ENCODE measurements at places on chromosomes 12 and 14. TPM values are rescaled to one million over a fixed set of nuclear protein-coding genes. Genes with fewer than 3 reads are reported as not detected.

DNA sequence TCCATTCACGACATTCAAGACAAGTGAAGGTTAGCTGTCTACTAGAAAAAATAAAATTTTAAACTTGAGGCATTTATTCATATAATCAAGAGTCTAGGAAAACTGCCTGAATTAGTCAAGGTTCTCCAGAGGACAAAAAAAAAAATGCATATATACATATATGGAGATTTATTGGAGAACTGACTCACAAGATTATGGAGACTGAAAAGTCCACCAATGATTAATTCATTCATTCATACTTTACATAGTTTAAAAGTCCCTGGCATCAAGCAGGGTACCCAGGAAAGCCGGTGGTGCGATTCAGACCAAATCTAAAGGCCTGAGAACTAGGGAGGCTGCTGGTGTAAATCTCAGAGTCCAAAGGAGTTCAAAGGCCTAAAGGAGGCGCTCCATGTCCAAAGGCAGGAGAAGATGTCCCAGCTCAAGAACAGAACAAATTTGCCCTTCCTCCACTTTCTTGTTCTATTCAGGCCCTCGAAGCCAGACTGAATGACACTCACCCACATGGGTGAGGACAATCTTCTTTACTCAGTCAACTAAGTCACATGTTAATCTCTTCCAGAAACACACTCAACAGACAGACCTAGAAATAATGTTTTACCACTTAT lies 64.3 kb downstream of the ANKS1B start:
- DNase-seq: no peak

GRCh38 chr12:94650143-94651056 lies at the start of gene TMCC3:
TMCC3 (minus strand) TSS chr12:94650557; CDS start chr12:94650430, 127 bp downstream.
- DNase-seq: no peak

GRCh38 chr12:126051611-126052107 lies 986.4 kb downstream of the AACS start:
- no peak for DNase-seq

DNA sequence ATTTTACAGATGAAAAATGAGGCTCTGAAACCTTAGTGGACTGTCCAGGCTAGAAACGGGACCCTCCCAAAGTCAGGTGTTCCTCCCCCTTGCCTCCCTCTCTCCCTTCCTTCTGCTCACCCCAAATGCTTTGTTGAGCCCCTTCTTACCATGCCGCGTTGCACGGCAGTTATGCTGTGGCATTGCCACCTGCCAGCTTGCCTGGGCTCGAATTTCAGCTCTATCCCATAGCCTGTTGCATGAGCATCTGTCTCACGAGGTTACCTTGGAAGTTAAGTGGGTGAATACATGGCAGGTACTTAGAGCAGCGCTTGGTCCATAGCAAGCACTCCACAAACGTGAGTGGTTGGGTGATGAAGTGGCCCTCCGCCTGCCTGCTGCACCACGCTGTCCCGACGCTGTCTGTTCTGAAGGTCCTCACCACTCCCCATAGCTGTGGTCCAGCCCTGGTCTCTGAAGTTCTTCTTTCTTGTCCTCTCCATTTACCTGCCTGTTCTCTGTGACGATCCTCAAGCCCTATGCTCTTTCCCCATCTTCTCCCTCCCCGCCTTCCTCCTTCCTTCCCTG lies 269.9 kb downstream of the CACNA1C start:
- DNase-seq: no peak

DNA sequence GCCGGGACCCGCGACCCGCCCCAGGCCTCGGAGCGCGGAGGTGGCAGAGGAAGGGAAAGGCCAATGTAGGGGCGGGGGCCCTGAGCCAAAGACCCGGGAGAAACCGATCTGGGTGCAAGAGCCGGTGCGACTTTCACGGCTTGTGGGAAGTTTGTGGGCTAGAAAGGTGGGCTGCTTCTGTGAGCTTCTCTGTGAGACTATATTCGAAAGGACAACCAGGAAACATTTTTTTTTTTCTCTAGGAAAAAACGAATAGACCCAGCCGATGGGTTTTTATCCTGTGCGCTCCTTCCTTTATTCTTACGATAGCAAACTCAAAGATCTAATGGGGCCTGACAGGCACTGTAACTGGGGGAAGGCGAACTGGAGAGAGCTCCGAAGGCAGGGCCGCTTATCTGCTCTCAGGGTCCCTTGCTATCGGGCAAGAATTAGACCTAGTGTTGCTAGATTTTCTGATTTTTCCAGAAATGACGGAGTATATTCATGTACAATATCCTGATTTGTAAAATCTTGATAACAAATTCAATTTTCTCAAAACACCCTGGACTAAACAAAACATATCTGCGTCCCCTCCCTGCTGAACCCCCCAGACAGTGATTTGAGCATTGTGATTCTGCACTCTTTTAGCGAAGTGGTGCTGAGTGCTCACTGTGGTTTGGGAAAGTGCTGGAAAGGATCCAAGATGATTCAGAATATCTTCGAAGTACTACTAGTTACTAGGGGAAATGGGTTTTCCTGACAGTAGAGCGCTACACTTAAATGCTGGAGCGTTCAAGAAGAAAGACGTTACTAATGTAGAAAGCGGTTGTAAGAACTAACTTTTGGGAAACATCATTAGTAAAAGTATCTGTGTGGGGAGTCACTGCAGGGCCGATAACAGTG lies 563 bp upstream of the STXBP6 start:
- no peak for DNase-seq

GRCh38 chr12:95202691-95203486 lies 14.4 kb downstream of the FGD6 start:
- no peak for DNase-seq

DNA sequence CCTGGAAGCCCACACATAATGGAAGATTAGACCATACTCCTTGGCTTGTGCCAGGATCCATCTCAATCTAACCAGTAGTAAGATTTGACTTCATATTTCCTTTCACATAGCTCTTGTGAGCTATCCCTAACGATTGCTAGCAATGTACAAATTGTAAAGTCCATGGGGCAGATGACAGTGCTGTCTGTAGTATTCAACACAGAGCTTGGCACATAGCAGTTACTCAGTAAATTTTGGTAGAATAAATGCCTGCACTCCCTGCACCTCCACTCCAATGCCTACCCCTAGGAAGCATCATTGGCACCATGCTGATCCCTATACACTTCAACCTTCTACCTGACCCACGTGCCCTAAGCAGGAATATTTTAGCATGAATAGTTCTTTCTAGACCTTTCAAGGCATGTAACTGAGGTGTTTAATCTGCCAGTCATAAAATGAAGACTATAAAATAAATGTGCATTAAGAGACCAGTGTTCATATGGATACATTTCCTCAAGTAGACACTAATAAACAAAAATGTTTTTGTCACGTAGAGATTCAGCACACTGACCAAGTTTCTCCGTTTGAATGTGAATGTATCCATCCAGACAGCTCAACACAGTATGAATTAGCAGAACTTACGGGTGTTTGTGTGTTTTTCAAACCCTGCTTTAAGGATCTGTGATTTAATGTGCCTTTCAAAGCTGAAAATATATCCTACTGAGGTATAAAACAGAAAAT lies 98.8 kb downstream of the BMP4 start:
- DNase-seq: no peak

Gene KRT81
- not detected for total RNA-seq

GRCh38 chr12:96068111-96068510 lies 32.7 kb upstream of the LTA4H start:
- no peak for DNase-seq

Gene SYNDIG1L
- total RNA-seq: not detected

Gene SCNN1A
- total RNA-seq: 0.24 TPM

DNA sequence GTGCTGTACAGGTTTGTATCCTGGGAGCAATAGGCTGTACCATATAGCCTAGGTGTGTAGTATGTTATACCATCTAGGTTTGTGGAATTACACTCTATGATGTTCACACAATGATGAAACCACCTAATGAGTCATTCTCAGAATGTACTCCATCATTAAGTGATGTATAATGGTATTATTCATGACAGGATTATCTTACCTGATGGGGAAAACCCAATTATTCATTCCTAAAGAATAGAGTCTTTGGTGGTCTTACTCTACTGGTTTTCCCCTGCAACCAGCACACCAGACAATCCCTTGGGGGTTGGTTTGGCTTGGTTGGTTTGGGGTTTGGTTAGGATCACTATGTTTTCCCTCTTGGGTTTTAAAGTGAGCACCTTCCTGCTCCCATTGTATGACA lies 12.6 kb upstream of the OR10P1 start:
- no peak for DNase-seq

GRCh38 chr12:116319233-116319897 lies 41.9 kb upstream of the MED13L start:
- DNase-seq: no peak

Gene P2RX7
- 4.2 TPM for total RNA-seq

Gene SCN8A
- total RNA-seq: 7.1 TPM

Gene TECPR2
- total RNA-seq: 16.6 TPM

Gene TPH2
- total RNA-seq: not detected

DNA sequence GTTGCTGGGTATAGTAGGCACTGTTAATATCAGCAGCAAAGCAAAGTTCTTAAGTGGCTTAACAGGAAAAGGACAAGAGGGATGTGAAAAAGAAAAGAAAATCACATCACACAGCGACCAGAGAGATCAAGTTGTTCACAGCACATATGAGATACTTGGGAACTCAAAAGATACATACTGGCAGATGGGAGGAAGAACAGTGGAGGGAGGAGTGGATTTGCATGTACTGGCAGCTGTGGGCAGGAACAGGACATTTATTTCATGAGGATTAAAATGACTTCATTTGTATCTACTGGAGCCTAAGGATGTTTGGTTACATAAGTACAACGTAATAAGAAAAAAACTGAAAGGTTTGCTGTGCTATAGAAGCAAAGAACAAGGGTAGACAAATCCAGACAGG lies 136.5 kb upstream of the IFNG-AS1 start:
- no peak for DNase-seq

Gene PLXNC1
- 0.99 TPM for total RNA-seq

DNA sequence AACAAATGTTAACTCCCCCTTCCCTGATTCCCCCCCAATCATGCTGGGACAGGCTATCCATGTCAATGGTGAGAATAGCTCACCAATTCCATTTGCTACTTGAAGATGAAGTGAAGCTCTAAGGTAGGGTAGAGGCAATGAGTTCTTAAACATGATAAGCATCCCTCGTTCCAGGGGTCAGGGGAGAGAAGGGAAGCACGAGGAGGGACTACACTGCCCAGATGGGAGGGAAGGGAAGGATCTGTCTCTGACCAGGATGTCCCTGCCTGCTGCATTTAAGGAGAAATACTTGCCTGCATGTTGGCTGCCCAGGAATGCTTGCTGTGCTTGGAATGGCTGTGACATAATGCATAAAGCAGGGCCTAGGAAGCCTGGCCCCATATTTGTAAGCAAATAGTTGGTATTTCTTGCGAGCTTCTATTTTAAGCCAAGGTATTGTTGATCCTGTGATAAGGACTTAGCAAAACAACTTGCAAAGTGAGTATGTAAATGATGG lies 155.1 kb downstream of the CEP83 start:
- no peak for DNase-seq

DNA sequence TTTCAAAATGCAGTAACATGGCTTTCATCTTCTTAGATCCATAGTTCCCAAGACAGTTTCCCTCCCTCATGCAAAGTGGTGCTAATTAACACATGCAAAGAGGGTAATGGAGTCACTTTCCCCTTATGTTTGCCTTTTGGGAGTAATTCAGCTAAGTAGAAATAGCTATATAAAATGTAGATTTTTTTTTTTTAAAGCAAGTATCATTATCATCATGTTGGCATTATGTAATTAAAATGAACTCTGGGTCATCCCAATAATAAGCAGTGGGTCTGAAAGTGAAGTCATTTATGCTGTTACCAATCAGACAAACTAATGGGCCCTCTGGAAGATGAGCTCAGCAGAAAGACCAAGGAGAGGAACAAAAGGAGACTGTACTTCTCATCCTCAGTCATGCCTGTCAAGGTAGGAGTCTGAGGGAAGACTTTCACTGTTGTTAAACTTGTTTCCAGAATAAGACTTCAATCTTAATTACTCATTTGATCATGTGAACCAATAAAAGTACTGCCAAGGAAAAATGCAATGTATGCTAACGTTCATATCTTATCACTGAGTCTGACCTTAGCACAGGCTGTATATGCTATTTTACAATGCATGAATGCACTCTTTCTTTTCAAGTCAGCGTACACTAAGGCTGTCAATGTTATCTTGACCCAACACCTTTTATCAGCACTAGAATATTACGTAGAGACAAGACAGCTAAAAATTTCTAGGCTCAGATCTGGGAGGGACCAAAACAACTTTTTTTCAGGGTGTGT lies 26.8 kb downstream of the AREL1 start:
- no peak for DNase-seq

Gene TDRD9
- 0.10 TPM for total RNA-seq

DNA sequence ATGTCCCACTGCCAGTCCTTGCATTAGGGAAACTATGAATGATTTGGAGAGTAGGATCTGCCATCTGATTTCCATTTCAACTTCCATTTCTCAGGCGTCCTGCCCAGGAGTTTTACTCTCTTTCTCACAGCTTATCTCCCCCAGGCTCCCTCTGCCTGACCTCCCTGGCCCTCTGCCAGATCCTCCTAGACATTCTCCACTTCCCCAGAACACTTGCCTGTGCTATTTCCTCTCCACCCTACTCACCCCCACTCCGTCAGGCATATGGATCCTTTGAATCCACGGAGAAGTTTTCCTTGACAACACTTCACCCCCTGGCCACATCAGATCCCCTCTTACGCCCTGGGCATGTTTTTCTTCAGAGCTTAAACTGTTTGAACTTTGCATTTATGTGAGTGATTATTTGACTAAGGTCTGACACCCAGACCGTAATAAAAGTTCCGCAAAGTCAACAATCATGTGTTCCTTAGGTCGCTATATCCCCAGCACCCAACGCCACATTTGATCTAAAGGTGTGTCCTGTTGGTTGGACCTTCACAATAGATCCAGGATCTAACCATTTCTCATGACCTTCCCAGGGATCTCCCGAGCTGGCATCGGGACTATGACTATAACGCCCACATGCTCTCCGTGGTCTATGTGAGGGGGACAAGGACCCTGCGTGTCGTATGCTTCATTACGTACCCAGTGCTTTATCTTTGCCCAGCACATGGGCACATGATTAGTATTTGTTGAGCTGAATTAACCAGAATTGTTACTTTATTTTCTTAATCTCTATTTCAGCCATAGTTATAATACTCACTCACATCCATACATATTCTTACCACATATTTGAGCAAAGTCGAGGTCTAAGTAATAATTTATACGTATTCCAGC lies 255.8 kb upstream of the FOXN3 start:
- DNase-seq: no peak

Gene DDN
- 0.12 TPM for total RNA-seq

Measured in glomerular endothelial cell (primary cell).